ENCODE measurements at places on chromosomes 11 and 22.

DNA sequence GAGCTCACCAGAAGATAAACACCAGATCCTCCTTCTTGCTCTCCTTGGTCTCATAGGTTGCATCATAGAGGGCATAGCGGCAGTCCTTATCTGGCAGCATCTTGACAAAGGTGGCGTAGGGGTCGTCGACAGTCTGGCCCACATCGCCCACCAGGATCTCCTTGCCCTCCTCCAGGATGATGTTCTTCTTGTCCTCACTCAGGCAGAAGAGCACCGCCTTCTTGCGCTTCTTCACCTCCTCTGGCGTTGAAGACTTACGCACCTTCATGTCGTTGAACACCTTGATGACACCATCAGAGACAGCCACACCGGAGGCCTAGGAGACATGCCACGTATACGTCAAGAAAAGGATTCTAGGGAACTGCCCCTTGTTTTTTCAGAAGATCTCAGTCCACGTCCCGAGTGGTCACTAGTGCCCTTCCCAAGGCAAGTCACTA is 2.0 kb downstream of the CFL1 start:
- no peak for DNase-seq

- no peak for DNase-seq
Observed at GRCh38 chr22:50670914-50671538, 1.6 kb upstream of the SHANK3 start.

- no peak for DNase-seq
Observed at GRCh38 chr11:65981101-65981740, 19.7 kb downstream of the SART1 start.

- no peak for DNase-seq
Observed at GRCh38 chr11:82117362-82117761, 616.3 kb downstream of the FAM181B start.

- DNase-seq, result no peak
Observed at GRCh38 chr11:62125316-62125715, 1.5 kb downstream of the INCENP start.

DNA sequence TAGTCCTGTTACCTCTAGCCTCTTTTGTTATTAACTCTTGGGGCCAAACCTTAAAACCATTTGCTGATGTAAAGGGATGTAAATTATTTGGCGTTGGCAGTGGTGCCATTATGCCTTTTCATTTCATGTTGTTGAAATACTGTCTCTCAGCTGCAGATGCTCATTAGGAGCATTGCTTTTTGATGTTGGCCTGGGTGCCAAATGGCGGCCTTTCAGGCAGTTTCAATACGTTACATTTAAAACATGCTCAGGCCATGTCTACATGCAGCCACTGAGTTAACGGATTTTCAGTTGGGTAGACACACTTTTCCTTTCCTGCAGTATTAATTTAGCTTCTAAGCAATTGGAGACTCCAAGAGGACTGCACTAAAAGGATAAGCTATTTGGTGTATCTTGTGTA is 5.3 kb downstream of the NCAM1 start:
- DNase-seq, result no peak

GRCh38 chr11:111413849-111414248 is 34.8 kb upstream of the POU2AF1 start:
- DNase-seq, result peak; percentile 56

GRCh38 chr11:93084727-93085505 is 112.9 kb downstream of the SLC36A4 start:
- DNase-seq, result no peak

GRCh38 chr11:4041731-4042391 is 52.7 kb upstream of the RRM1 start:
- DNase-seq, result no peak

- no peak for DNase-seq
Observed at GRCh38 chr22:24845041-24845898, 39.3 kb downstream of the SGSM1 start.

DNA sequence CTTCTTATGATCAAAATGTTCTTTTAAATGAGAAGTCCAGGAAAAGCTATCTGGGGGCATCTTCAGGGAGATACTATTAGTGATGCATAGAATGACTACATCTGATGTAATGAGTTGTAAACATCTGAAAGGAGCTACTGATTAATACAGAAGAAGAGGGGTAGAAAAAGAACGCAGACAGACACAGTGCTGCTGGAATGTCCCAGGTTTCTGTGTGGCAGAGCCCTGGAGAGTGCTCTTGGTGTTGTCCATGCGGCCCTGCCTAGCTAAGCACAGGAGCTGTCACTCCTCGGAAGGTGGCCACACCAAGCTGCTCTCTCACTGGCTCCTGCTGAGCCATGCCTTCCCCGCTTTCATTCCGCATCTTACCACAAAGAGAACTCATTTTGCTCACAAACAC is 768.8 kb downstream of the OPCML start:
- DNase-seq, result no peak

DNA sequence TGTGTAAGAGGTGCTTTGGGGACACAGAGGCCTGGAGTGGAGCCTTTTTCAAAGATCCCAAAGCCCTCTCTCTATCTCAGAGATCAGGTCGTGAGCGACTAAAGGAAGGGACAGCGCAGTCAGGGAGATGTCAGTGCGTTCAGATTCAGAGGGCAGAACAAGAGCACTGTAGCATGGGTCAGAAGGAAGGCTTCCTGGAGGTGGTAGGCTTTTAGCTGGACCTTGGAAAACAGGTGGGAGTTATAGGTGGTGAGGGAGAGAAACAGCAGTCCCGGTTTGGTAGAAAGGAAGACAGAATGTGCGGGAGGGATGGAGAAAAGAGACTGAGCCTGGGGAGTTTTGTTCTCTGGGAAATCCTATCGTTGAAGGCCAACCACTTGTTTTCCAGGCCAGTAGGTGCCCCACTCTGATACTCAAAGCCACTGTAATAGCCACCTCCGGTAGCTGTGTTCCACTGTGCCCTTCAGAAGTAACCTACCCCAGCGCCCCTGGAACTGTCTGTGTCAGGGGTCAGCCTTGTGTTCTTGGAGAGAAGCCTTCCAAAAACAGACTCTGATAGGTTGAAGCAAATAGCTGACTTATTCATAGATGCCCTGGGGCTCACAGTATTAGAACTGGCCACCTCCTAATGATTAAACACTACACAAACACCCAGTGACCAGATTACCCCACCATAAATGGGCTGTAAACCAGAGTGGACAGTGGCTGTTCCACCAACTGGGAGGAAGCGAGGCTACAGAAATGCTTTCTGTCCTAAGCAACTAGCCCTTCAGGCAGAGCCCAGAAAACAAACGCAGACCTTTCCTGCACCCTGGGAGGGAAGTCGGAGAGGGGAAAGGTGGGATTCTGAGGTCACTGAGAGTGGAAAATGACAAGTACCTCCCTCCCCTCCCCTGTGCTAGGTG is 157.7 kb downstream of the DBX1 start:
- no peak for DNase-seq

DNA sequence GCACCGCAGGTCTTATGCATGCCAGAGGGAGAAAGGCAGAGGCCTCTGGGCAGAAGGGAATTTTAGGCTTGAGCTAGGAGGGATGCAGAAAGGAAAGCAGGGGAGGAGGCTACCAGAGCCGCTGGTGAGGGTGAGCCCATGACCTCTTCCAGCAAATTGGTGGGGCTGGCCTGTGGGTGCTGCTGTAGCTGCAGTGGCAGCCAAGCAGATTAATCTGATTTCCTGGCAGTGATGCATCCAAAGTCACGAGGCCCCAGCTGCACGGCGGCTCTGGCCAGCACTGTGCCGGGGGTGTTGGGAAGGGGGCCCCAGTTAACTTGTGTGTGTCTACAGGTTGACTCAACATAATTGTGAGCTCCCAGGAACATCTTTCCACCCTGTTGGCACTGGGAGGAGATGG is 41.4 kb upstream of the B3GAT1 start:
- DNase-seq, result no peak

DNA sequence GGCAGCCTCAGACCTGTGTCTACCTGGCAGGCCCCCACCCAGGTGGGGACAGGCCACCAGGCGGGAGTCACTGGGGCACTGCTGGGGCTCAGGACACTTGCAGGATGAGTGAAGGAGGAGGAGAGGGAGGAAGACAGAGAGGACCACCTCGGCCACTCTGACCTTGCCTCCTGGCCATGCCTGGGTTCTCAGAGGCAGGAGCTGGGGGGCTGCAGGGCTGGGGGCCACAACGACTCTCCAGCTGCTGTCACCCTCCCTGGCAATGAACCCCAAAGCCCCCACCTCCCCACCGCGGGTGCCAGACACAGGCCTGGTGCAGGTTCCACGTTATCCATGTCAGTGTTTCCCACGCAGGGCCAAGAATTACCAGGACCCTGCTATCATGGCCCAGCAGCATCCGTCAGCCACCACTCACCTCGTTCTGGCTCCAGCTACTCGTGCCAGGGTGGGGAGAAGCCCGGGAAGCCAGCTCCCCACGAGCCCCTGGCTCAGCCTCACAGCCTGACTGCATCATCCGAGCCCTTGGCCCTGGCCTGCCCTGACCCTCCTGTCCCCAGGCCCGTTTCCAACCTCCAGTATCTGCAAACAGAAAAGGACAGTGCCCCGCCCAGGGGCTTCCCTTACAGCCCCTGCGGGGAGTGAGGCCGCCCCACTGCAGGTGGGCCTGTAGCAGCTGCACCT is 62.4 kb downstream of the BRD1 start:
- no peak for DNase-seq

- no peak for DNase-seq
Observed at GRCh38 chr11:122755409-122755808, 82.9 kb upstream of the CRTAM start.

- DNase-seq, result no peak
Observed at GRCh38 chr11:45795379-45795778, 9.6 kb upstream of the SLC35C1 start.

DNA sequence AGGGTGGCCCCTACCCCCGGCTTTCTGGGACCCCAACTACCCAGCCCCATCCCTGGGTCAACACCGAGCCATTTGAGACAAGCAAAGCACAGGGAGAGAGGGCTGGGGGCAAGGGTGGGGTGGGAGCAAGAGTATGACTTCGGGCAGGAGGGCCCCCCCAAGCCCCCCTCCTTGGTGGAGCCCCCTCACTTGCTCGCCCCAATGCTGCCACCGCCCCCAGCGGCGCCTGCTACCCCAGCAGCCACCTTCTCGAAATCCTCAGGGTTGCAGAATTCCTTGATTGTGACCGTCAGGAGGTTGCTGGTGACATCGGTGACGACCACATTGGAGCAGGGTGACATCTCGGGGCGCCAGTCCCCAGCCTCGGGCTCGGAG is 6.0 kb downstream of the CBX6 start:
- no peak for DNase-seq

DNA sequence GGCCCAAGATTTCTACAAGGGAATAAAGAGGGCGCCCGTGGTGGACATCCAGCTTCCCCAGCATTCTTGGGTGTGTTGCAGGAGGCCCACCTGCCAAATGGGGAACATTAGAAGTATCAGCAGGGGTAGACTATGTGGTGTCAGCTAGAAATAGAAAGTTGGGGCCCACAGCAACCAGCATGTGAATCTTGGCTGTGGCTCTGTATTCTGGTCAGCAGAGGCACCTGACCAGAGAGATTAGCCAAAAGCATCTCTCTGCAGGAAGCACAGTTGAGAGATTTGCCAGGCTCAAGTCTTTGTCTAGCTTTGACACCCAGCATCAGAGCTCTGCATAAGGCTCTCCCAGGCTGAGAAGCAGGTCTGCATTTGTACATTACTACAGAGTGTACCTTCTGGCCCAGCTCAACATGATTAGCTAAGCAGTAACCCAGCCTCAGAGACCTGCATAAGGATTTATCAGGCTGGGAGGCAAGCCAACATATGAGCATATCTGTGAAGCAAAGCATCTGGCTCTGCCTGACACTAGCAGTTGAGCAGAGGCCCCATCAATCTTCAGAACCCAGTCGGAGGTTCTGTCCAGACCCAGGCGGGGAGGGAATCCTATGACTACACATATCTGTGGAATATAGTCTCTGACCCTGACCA is 79.9 kb downstream of the MS4A13 start:
- no peak for DNase-seq

GRCh38 chr11:102559839-102560238 is 29.3 kb upstream of the MMP7 start:
- DNase-seq, result no peak

- no peak for DNase-seq
Observed at GRCh38 chr11:130024361-130024760, 21.7 kb upstream of the PRDM10 start.

GRCh38 chr11:110303414-110303826 is 7.0 kb upstream of the RDX start:
- no peak for DNase-seq

GRCh38 chr11:129652835-129653234 is 162.8 kb upstream of the TMEM45B start:
- DNase-seq, result no peak

DNA sequence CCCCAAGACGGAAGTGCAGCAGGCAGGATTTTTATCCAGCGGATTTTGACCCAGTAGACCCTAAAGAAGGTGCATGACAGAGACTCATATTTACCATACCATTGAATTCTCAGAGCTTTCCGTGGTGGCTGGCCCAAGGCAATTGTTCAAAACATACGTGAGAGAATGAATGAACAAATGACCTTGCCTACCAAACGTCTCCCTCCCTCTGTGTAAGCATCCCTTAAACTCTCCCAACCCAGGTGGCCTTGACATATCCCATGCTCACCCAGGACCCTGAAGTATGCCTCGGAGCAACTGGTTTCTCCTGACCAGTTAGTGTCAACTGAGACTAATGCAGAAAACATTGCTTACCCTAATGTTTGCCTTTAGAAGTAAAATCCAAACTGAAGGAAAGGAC is 154.9 kb downstream of the TEAD1 start:
- no peak for DNase-seq

GRCh38 chr11:66685276-66686099 is 7.8 kb upstream of the RBM4B start:
- no peak for DNase-seq

DNA sequence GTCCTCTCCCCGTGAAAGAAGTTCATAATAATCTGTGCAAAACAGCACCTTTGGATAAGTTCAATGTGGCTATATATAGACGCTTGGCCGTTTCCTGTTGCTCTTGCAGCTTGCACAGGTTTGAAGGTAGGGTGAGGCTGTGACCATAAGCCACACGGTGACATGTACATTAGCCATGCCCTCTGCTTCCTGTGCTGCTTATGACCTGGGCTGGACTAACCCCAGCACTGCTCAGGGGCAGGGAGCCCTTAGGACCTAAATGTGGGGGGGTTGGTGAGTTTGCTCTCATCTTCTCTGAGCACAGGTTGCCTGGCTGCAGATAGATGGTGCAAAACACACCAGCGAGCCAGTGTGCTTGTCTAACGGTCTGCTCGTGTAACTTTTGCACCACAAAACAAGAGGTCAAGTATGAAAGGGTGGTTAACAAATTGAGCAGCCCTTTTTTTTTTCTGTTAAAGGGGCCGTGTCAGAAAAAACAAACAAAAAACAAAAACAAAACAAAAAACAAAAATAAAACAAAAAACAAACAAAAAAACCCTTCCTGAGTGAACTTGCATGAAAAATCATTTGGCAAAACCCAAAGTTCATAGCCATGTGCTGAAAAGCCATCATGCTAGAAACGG is 37.3 kb downstream of the FLI1 start:
- DNase-seq, result no peak

- DNase-seq, result no peak
Observed at GRCh38 chr11:133263332-133263731, 269.0 kb downstream of the OPCML start.

GRCh38 chr11:117814766-117815261 is 9.7 kb downstream of the FXYD2 start:
- peak; percentile 88 for DNase-seq
